ENCODE measurements at places on chromosomes 1 and 21.

- DNase-seq = no peak
Observed at GRCh38 chr1:11979028-11979850, 1.0 kb upstream of the MFN2 start.

- no peak for DNase-seq
Observed at GRCh38 chr1:14238472-14239307, 359.8 kb upstream of the KAZN start.

DNA sequence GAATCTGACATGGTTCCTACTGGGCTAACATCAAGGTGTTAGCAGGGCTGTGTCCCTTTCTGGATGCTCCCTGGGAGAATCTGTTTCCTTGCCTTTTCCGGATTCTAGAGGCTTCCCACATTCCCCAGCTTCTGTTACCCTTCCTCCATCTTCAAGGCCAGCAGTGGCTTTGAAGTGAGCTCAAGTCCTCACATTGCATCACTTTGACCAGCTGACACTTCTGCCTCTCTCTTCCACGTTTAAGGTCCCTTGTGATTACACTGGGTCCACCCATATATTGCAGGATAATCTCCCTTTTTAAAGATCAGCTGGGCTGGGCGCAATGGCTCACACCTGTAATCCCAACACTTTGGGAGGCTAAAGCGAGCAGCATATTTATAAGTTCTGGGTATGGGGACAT, 33.1 kb downstream of the CNST start:
- DNase-seq = no peak

- no peak for DNase-seq
Observed at GRCh38 chr1:23194119-23194984, 22.9 kb downstream of the HTR1D start.

DNA sequence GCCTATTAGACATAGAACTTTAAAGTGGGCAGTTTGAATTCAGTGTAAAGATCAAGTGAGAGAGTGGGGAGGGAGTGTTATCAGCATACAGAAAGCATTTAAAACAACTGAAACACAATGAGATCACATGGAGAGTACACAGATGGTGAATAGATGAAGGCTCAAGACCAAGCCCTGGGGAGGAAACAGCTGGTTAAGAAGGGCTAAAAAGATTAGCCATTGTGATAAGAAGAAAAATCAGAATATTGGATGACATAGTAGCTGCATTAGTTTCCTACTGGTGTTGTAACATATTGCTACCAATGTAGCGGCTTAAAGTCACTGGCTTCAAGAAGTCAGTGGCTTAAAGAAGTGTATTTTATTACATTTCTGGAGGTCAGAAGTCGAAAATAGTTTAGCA, 443.4 kb upstream of the RGS18 start:
- no peak for DNase-seq

- DNase-seq = no peak
Observed at GRCh38 chr1:59143133-59143487, 153.8 kb upstream of the FGGY start.

GRCh38 chr1:71307451-71307850, 226.6 kb upstream of the ZRANB2 start:
- DNase-seq = no peak

- DNase-seq = no peak
Observed at GRCh38 chr1:68223687-68224086, 8.6 kb downstream of the WLS start.

- DNase-seq = no peak
Observed at GRCh38 chr1:55043011-55043410, 3.7 kb downstream of the PCSK9 start.

- no peak for DNase-seq
Observed at GRCh38 chr1:81702079-81702715, 98.5 kb upstream of the ADGRL2 start.

DNA sequence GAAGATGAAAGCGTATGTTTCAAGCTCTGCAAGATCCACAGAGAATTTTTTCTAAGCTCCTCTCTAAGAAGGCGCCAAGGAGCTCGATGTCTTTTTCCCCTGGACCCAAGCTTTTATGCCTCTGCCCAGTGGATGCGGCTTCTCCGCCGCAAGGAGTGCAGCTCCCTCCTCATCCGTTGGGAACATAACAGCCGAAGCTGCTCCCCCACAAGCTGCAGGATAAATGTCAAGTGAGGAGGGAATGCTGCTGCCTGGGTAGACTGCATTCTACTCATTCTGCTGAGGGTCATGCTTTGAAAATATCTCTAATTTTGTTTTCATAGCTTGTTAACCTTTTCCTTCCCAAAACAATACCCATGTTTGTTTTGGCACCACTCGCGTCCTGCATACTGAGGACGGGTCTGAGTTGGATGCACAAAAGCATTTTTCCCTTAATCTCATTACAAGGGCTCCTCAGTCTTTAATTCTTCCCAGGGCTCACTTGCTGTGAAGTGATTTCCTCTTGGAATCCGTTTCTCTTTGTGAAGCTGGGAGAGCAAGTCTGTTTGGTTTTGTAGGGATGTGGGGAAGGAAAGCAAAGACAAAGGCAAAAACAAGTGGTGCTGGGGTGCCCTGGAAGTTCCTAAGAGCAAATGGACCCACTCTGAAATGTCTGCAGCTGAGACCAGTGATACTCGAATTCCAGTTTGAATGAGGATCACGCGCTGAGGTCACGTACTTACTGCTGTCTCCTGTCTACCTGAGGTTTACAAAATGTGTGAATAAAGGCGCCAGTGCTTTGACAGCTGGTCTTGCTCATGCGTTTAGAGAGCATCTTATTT, 134.0 kb upstream of the IRF2BP2 start:
- DNase-seq = no peak

- no peak for DNase-seq
Observed at GRCh38 chr1:7579831-7580804, 191.0 kb upstream of the VAMP3 start.

- no peak for DNase-seq
Observed at GRCh38 chr1:183936791-183937190, 100.7 kb downstream of the COLGALT2 start.

GRCh38 chr1:6102532-6102845, 56.8 kb downstream of the KCNAB2 start:
- DNase-seq = no peak

- no peak for DNase-seq
Observed at GRCh38 chr1:198047913-198048312, 108.9 kb upstream of the NEK7 start.

- no peak for DNase-seq
Observed at GRCh38 chr1:229378586-229379367, 35.9 kb upstream of the CCSAP start.

- peak; percentile 60 for DNase-seq
Observed at GRCh38 chr1:184161071-184161698, 109.7 kb downstream of the TSEN15 start.

DNA sequence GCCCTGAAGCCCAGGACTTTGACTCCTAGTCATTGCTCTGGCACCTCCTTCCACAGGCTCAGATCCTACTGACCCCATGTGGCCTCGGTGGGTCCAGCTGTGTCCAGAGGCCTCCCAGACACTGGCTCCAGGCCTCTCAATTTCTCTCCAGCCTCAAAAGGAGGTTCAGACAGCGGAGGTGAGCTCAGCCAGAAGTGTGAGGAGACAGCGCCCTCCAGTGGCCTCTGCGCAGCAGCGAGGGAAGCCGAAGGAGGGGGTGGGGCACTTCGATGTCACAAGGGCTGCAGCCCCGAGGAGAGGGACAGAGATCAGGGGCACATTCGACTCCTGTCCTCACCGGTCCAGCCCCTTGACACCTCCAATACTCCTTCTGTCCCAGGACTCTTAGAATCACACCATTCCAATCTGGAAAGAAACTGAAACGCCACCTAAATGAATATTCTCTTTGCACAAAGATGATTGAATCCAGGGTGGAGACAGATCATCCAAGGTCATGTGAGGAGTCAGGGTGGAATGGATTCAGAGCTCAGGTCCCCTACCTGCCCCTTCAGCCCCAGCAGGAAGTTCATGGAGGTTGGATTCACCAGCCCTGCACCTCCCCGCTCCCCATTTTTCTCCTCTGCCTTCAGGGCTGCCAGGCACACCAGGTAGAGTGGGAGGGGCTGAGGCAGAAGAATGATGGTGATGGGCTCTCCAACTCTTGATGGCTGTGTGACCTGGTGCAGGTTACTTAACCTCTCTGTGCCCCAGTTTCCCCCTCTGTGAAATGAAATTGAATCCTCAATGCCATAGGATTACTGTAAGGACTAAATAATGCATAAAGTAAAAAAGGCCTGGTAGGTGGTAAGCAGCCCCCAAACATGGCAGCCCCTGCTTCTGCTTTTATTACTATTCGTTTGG, 34.8 kb upstream of the ZBTB40 start:
- DNase-seq = peak; percentile 87

GRCh38 chr1:165597883-165598675, 33.0 kb upstream of the MGST3 start:
- peak; percentile 97 for DNase-seq

GRCh38 chr1:162412002-162412401, at the start of gene SH2D1B:
Gene SH2D1B (minus strand): TSS chr1:162412136. CDS start chr1:162412016, 120 bp downstream.
- DNase-seq = no peak

DNA sequence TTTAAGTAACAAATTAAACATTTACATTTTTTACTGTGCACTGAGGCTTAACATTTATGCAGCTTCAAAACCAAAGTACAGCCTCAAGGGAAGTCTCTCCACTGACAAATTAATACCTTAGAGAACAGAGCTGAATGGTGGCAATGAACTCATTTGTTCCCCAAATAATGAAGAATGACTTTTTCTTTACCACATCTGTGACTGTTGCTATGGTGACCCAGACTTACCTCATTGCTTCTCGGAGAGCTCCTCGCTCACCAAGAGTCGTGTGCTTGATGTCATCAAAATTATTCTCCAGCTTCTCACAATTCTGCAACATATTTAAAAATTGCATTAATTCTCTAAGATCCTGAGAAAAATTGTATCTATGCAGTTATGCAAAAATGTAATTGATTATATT, 92.9 kb downstream of the DPYD start:
- DNase-seq = no peak

DNA sequence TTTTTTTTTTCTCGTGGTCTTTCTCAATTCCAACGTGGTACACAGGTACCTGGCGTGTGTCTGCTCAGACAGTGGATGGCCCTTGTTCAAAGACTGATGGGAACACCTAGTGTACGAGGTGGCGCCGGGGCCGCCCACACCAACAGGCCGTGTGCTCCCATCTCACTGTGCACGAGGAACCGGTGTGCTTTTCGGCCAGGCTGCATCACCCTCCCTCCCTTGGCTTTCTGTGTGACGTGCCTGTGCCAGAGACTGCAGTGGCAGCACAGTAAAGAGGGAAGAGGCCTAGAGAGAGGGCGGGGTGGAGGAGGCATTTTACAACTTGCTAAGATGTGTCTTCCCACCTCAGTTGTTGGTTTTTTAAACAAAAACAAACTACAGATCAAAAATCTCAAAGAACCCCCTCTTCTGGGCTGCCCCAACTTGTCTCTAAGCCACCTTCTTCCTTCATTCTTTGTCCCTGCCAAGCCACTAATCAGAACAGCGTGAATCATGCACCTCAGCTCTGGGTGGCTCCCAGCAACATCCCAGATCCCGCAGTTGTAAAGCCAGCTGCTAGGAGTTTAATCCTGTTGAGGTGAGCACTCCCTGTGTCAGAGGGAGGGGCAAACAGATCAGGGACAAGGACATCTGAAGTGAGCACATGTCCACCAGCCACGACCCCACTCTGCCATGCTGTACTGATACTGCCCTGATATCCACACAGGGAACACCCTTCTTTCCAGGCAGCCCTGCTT, 20.7 kb downstream of the IRF2BP2 start:
- no peak for DNase-seq

GRCh38 chr1:171754971-171755370, 13.1 kb upstream of the VAMP4 start:
- DNase-seq = no peak

- DNase-seq = no peak
Observed at GRCh38 chr21:29349702-29350101, 51.0 kb downstream of the BACH1 start.

DNA sequence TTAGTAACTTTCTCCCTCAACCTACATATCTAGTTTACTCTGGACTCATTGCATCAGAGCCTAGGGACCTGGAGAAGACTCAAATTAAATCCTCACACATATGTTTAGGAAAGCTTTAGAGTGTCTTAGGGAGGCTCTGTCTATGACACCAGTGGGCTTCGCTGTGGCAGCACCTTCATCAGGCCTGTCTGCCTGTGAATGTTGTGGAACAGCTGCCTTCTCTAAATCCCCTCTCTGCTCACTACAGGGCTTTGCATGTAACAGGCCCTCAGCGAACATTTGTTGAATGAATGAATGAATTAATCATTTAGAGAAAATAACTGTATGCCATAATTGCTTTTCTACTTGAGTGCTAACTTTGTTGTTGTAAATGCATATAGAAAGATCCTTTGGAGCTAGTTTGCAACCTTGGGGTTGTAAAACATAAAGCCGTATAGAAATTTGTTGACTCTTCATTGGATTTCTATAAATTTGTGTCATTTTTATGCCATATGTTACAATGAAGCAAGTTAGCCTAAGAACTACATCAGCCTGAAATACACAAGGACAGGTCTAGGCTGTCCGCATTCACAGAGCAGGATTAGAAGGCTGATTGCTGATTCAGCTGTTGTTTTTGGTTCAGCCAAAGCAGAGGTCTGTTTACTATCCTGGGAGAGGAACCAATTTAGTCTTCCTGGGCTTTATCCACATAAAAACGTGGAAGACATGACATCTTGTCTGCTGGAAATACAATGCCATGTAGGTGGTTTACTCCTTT, 238.0 kb downstream of the ASTN1 start:
- no peak for DNase-seq

GRCh38 chr1:72284348-72285073, 2.2 kb upstream of the NEGR1 start:
- DNase-seq = peak; percentile 60

- no peak for DNase-seq
Observed at GRCh38 chr1:204376919-204377799, 17.4 kb upstream of the PLEKHA6 start.

DNA sequence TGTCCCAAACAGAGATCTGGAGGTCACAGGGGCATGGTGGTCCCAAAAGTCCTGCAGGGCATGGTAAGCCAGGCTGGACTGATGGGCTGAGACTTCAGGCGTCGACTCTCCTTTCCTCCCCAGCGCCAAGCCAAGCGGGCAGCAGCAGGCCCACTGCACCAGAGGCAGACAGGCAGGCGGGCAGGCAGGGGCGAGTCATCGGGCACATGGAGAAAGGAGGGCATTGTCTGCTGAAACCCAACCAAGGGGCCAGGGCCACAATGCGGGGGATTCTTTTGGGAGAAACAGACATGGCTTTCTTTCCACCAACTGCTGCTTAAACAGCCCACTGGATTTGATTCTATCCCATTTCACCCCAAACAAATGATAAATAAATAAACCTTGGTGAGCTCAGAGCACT, 46.2 kb downstream of the TRABD2B start:
- DNase-seq = no peak

- no peak for DNase-seq
Observed at GRCh38 chr1:10681296-10682107, 114.9 kb downstream of the CASZ1 start.

- no peak for DNase-seq
Observed at GRCh38 chr1:4119516-4120220, 219.6 kb upstream of the C1orf174 start.

- DNase-seq = no peak
Observed at GRCh38 chr1:74858136-74858535, 125.2 kb downstream of the TYW3 start.

GRCh38 chr1:22252251-22252650, 109.4 kb upstream of the WNT4 start:
- DNase-seq = no peak

- no peak for DNase-seq
Observed at GRCh38 chr21:16535102-16535422, 805.3 kb downstream of the USP25 start.

GRCh38 chr1:186974774-186975181, 146.0 kb downstream of the PLA2G4A start:
- no peak for DNase-seq

Measured in activated CD4-positive, alpha-beta T cell treated with anti-CD3 and anti-CD28 coated beads for 48 hours (primary cell).